ENCODE measurements at places on chromosomes 6 and 20.

DNA sequence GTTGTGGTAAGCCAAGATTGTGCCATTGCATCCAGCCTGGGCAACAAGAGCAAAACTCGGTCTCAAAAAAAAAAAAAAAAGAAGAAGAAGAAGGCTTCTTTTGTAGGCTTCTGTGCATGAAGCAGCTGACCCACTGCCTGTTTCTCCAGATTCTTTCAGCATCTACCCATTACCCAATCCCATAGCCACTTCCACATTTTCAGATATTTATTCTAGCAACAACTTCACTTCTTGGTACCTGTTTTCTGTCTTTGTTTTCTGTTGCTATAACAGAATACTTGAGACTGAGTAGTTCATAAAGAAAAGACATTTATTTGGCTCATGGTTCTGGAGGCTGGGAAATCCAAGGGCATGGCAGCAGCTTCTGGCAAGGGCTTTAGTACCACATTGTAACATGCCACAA, 95.3 kb upstream of the SGK1 start:
- DNase-seq = no peak

DNA sequence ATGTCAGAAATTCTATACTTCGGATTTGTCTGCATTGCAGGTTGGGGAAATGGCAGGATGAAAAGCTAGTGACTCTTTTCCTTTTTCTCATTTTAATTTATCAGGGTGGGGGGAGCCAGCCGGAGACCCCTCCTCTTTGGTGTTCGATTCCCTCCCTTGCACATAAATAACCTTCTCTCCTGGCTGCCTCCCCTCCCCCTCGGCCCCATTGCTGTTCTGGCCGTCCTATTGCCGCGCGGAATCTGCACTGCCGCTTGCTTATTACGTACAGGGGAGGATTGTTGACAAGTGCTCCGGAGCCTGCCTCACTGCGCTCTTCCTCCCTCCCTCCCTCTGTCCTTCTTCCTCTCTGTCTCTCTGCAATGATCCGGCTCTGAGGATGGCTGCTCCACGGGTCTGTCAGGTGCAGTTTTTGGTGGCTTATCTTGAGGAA, 154.7 kb downstream of the JARID2 start:
- DNase-seq = peak; percentile 65

GRCh38 chr6:119296036-119297035, 53.2 kb downstream of the MAN1A1 start:
- DNase-seq = no peak

- no peak for DNase-seq
These were observed 272.7 kb downstream of the GRIK2 start for GRCh38 chr6:101666256-101666655.

GRCh38 chr20:51131811-51132210, 108.9 kb upstream of the KCNG1 start:
- DNase-seq = no peak

DNA sequence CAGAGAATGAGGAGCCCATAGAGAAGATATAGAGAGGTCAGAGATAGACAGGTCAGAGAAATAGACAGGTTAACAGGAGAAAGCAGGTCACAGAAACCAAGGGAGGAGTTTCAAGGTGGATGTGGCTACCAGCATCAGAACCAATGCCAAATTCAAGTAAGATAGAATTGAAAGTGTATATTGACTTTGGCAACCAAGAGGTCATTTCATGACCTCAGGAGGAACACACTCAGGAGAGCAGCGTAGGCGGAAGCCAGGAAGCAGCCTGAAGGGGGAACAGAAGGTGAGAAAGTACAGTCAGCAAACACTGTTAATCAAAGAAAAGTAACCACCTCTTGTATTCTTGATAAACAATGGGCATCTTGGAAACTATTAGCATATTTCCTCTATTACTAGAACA, 33.9 kb upstream of the ALDH8A1 start:
- DNase-seq = peak; percentile 25

- DNase-seq = no peak
These were observed 419.3 kb upstream of the EYS start for GRCh38 chr6:66126358-66126757.

GRCh38 chr20:44014807-44015732, 100.4 kb downstream of the TOX2 start:
- DNase-seq = no peak

DNA sequence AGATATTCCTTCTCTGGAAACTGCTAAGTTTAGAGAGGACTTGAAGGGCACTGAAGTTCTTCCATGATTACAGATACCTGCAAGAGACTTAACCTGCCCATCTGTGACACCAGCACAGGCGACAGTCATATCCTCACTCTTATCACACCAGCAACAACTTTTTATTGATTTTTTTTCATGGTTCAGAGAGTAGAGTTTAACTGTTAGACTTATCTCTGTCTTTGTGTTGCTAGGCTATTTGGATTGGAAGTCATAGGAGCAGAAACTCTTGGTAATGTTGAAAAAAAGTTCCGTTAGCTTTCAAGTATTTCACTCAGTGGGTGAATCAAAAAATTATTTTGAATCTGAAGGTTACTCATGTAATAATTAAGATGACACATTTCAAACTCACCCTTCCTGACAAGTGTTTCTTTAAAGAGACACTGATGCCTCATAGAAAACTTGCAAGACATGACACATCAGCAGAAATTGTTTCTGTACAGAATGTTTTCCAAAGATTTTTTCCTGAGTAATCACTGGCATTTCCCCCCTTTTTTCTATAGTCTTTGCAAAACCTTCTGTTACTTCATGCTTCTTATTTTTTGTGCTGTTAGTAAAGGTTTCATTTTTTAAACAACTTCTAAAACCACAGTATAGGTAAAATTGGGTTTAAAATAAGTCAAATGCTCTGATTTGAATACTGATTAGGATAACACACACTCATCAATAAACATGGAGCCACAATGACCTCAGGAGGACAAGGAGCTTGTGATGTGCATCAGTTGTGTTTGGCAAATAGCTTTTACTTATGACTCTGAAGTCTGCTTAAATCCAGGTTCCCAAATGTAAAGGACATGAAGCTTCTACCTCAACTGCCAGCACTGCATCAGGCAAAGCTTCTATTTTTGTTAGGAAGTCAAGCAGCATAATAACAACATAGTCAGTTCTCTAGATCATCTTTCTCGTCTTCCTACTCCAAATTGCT, 252.9 kb upstream of the MAN1A1 start:
- no peak for DNase-seq

GRCh38 chr6:82602776-82603175, 239.2 kb downstream of the TPBG start:
- DNase-seq = no peak

DNA sequence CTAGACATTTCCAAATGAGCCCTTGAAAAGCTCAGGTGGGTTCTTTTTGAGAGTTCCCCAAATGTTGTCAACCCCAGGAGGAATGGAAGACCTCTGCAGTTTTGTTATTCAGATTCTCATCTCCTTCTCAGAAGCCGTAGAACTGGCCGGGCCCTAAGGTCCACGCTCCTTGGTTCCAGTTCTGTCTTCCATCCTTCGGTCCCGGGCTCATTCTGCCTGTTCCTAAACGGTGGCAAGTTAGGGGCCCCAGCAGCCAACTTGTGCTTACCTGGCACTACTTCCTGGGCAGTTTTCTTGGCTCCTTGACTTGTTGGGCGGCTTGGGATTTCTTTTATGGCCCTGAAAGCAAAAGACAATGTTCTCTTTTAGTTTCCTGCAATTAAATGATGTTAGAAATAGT, 6.4 kb downstream of the ESR1 start:
- no peak for DNase-seq

GRCh38 chr6:106468935-106469334, 108.4 kb downstream of the CRYBG1 start:
- no peak for DNase-seq

DNA sequence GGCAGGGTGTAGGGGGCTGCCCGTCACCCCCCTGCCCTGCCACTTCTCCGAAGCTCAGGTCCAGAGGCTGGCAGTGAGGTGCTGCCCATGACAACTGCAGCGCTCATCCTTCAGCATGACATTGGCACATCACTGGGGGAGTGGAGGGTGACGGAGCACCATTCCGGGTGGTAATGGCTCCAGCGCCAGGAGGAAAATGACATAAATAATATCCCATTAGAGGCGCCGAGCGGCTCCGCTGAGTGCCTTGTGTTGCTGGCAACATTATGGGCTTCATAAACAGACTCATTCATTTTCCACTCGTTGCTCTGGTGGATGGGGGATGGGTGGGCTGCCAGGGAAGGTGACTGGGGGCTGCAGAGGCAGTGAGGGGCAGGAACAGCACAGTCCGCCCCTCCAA, 56.9 kb upstream of the CTNNBL1 start:
- DNase-seq = no peak

GRCh38 chr6:20708367-20709124, 174.3 kb downstream of the CDKAL1 start:
- DNase-seq = peak; percentile 49

GRCh38 chr6:11803591-11803971, 25.0 kb upstream of the ADTRP start:
- DNase-seq = no peak

DNA sequence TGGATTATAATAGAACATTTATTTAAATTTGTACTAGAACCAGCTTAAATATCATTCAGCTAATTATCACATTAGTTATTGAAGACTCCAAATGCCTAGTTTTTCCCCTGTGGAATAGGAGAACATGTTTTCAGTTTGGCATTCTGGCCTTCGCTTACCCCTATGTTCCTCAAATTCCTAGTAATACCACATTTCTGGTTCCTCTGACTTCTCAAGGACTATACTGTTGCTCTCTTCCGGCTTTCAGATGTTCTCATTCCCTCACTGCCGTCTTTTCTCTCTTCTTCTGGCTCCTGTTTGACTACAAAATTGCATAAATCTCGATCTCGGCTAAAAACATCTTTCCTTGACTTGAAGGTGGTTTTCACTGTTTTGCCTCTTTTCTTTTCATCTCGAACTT, 71.8 kb upstream of the KHDRBS2 start:
- no peak for DNase-seq

GRCh38 chr6:33607784-33608161, 13.3 kb upstream of the ITPR3 start:
- peak; percentile 76 for DNase-seq

- DNase-seq = no peak
These were observed 107.5 kb downstream of the C6orf58 start for GRCh38 chr6:127684501-127684900.

DNA sequence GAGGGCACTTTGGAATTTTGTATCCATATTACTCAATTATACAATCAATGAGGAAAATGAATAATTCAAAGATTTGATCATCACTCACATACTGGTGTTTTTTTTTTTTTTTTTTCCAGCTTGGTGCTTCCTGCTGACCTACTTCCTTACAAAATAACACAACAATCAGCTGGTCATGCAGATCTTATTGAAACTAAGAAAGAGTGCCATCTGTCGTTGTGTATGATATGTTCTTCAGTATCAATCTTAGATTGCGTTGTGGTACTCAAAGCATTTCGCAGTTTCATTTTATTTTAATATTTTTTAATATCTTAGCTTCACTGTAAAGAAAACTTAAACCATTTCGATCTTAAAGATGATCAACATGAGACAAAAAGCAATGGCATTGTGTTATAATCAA, 155.6 kb downstream of the OGFRL1 start:
- no peak for DNase-seq

GRCh38 chr6:135572051-135572450, 74.5 kb upstream of the AHI1 start:
- DNase-seq = no peak

DNA sequence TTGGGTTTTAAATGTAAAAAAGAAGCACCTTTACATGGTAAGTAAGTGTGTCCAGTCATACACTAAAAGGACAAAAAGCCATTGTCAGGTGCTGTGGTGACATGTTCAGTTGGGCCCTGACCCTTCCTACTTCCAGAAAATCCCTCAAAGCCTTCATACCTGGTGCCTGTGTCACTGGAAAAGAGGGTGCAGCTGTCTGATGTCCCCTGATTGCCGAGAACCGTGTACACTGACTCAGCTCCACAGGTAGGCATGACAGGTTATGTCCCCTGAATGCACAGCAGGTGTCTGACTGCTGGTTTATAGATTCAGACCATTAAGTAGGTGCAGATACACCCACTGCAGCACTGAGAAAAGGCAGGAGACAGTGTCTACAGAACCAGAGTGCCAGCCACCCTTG, 99.1 kb downstream of the FOXC1 start:
- no peak for DNase-seq

DNA sequence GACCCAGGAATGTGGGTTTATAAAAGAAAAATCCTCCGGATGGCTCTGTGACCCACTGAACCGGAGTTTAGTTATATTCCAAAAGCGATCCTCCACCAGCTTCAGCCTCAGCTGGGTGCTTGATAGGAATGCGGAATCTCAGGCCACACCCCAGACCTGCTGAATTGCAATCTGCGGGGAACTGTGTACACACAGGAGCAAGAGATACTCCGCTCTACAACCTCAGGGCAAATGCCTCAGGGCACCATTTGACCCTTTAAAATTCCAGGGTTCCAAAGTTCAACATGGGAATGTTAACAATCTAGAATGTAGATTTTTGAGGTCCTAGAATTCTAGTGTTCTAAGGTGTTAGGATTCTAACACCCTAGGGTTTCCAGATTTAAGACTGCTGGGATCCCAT, 10.8 kb downstream of the BPIFA2 start:
- no peak for DNase-seq
